Stimulated activated CD4-positive, alpha-beta T cell treated with anti-CD3 and anti-CD28 coated beads, Interleukin-4, amount 100 ng/mL, for 1 hour (primary cell): ENCODE measurements at places on chromosomes 12 and 14.

DNA sequence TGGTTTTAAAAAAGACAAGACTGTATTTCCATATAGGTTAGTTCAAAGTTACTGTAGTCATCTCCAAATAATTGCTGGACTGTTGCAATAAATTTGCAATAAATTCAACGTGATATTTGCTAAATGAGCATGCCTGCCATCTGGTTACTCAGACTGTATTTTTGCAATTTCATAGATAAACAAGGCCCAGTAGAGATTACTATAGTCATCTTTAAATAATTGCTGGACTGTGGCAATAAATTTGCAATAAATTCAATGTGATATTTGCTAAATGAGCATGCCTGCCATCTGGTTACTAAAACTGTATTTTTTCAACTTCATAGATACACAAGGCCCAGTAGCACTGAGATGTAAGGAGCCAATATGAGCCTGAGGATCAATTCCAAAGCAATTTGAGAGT, 5.6 kb downstream of the NTN4 start:
- DNase-seq: no peak

- DNase-seq: no peak
Measured at GRCh38 chr12:104023710-104024109, 26.3 kb downstream of the GLT8D2 start.

DNA sequence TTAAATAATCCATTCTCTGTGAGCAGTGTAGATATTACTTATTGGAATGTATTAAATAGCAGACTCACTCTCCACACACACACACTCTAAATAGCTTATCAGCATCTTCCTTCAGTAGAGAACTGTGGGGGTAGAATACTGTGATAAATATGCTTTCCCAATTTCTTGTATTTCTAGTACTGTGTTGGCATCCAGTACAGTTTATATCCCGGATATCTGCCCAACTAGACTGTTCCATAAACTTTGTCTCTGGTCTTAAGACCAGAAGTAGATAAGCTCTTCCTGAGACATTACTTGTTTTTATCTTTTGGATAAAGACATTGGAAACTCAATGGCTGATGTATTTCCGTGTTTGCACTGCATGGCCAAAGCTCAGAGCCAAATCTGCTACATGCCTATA, 136.2 kb upstream of the PDZRN4 start:
- DNase-seq: no peak

DNA sequence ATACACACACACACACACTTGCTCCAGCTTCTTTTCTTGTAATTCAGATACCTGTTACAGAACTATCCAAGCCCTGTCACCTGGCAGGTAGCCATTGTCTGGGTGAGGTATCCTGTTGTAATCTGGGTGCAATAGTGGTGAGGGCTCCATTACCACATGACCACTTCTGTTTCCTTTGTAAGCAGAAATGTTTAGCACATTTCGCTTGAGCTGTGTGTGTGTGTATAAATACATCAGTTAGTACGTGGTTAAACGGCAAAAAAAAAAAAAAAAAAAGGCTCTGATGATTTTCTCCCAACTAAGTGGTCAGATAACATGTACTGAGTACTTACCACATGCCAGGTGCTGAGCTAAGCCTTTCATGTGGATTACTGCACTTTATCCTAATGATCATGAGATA, 129.3 kb upstream of the SSTR1 start:
- no peak for DNase-seq

DNA sequence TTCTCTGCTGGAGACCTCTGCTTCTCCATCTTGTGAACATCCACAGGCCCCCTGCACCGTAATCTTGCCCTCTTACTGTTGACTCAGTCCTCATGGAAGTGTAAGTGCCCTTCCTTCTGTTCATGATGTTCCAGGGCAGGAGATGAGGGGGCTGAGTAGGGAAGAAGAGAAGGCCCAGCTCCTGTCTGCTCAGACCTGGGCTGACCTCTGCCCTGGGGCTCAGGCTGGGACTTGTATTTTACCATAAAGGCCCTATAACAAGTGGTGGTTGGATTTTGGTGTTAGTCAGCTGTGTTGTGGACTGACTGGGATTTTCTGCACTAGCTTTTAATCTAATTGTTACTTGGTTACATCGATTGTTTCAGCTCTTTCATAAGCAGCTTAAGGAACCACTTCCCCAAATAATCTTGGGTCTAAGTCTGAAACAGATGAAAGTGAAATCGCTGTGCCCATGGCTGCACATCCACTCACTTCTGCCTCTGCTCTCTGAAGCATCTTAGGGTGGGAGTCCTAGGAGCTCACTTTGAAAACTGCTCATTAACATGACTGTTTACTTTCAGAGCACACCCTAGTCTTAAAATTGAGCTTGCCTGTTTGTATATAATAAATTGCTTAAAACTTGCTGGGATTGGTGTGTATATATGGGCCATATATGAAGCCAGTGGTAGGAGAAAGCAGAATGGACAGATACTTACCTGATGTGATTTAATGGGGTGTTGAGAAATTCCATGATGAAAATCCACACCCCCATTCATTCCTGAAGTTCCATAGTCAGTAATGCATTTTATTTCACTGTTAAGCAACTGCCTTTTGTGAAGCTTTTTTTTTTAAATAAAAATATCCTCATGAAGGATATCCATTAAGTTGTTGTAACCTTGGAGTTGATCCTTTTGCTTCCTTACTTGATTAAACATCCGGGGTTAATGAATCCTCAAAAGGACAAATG, 17.7 kb downstream of the C12orf71 start:
- DNase-seq: no peak

DNA sequence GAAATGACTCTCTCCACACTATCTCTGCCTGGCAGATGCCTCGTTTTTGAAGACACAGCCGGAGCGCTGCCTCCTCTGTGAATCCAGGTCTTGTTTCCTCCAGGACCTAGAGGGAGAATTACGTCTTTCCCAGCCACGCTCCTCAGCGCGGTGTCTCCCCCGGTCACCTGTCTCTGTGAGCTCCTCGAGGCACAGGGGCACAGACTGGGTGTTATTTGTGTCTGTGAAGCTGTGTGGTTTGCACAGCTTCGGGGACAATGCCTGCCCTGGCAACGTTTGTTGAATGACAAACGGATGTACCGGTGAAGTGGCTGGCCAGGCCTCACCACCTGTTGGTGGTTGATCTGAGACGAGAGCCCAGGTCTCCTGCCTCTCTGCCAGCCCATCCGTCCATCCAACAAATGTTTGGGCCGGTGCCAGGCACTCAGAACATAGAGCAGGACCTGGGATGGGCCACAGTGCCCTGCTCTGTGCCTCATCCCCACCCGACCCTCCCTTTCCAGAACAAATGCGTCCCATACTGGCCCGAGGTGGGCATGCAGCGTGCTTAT, 6.1 kb downstream of the PTPN6 start:
- no peak for DNase-seq

DNA sequence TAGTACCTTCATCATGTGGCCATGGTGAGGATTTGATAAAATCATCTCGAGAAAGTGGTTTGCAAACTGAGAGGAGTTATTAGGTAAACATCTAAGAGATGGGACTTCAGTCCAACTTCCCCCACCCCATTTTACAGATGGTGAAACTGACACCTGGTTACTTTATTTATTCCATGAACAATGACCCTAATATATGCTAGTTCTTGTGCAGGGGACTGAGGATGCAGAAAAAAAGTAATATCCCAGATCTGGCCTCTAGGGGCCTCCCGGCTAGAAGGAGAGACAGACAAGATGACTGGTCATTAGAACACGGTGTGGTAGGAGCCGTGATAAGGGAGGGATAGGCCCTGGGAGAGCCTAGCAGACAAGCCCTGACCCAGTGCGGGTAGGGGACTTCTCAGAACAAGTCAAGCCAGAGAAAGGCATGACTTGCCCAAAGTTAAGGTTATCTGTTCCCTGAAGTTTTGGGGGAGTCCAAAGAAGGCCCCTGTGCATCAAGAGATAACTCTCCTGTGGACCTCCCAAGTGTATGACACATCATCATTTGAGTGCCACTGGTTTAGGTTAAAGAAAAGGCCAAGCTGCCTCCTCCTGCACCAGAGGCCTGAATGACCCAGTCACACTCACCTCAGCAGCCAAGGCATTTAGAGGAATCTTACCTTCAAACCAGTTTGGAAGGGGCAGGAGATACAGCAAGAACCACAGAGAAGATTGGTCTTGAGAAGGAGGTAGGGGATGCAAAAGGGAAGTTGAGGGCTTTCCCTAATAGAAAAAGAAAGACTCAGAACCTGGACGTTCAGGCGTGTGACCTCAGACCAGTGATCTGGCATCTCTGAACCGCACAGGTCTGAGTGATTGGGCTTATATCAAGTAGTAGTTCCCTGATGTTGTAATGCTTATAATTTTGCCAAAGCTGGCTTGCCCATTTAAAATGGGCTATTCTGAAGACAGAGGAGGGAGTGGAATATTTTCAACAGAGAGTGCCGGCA, 1.6 kb downstream of the CMKLR1 start:
- no peak for DNase-seq

DNA sequence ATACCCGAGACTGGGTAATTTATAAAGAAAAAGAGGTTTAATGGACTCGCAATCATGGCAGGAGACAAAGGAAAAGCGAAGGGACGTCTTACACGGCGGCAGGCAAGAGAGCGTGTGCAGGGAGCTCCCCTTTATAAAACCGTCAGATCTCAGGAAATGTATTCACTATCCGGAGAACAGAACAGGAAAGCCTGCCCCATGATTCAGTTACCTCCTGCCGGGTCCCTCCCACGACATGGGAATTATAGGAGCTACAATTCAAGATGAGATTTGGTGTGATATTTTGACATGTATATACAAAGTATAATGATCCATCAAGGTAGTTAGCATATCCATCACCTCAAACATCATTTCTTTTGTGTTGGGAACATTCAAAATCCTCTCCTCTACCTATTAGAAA, 2.3 kb upstream of the CDCA4 start:
- no peak for DNase-seq

DNA sequence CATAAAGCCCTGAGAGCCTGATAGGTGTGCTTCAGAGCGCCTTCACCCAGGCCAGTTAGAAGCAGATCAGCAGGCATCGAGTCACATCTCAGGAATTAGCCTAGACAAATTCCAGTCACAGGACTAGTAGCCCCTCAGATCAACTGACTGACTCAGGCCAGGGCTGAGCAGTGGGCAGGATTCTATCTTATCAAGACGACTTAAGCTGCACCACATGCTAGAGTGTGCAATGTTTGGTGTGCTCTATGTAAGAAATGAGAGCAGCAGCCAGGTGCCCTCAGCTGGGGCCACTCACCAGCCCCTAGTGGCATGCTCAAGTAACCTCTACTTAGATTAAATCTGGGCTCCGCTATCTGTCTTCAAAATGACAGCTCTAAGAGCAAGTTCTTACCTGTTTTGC, 19.7 kb upstream of the NGB start:
- DNase-seq: no peak

DNA sequence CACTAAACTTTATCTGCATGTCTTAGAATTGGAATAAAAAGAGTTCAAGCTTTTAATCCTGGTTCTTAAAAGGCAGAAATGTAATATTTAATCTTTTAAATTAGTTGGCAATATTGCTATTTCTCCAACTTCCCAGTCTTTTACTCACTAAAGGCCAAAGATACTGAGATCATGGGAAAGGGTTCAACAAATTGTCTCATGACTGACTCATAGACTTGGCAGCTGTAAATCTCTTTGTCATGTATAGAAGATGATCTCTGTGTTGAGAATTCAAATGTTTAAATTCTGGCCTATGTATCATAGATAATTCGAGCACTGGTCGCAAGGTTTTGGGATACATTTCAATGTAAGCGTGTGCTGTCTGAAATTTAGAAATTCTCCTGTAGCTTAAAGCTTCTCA, 40.1 kb upstream of the STRAP start:
- DNase-seq: no peak
